Stimulated activated CD8-positive, alpha-beta memory T cell treated with anti-CD3 and anti-CD28 coated beads, Interleukin-4, amount 100 ng/mL, for 24 hours (primary cell): ENCODE measurements at places on chromosomes 13 and 19.

GRCh38 chr19:17406046-17406886, 836 bp upstream of the BST2 start:
- DNase-seq, result no peak

DNA sequence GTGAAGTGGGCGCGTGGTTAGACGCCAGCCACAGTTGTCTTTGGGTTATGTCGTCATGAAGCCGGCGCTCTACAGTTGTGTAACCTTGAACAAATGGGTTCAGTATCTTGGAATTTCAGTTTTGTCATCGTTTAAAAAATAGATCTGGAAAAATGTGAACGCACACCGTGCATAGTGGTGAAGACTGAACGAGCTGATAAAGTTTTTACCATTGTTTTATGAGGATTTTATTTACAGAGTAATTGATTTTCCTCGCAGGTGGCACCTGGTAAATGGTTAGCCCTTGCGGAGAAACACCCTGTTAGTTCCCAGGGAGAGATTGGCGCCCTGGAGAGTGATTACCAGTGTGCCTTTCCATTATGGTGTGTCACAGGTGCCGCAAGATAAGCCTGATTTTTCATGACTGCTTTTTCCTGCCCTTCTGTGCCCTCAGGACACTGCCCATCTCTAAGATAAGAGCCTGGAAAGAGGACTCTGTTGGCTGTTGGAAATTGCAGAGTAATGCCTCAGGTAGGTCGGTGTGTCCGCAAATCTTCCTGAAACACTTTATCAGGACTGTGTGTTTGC, 577 bp downstream of the ZNF181 start:
- DNase-seq, result no peak

- DNase-seq, result no peak
Measured at GRCh38 chr19:31372246-31372781, 23.1 kb upstream of the TSHZ3 start.

GRCh38 chr13:39910041-39910440, 254.6 kb downstream of the COG6 start:
- DNase-seq, result no peak

- peak; percentile 52 for DNase-seq
Measured at GRCh38 chr19:35268536-35269437, at the start of gene USF2. Gene USF2 (plus strand): TSS chr19:35268962. CDS start chr19:35269102, 140 bp downstream.

DNA sequence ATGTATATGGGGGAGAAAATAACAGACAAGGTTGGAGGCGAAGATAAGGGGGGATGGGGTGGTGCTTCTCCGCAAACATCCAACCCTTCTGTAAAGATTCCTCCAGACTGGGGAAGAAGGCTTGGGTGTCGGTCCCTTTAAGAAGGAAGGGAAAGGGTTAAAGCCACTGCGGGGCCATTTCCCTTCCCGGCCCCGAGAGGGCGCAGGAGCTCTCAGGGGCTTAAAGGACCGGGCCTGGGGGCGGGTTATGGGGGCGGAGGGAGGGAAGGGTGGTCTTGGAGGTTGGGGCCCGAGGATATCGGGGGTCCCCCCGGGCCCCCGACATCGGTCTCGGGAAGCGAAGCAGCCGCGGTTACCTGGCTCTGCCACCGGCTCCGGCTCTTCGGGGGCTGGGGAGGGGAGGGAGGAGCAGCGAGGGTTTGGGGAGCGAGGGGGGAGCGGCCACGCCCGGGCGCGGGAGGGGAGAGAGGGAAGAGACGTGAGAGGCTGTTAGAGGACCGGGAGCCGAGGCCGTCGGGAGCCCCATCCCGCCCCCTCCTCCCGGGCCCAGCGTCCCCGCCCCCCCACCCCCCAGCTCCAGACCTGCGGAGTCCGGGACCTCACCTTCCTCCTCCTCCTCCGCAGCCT, 2.8 kb downstream of the TNNT1 start:
- DNase-seq, result no peak

DNA sequence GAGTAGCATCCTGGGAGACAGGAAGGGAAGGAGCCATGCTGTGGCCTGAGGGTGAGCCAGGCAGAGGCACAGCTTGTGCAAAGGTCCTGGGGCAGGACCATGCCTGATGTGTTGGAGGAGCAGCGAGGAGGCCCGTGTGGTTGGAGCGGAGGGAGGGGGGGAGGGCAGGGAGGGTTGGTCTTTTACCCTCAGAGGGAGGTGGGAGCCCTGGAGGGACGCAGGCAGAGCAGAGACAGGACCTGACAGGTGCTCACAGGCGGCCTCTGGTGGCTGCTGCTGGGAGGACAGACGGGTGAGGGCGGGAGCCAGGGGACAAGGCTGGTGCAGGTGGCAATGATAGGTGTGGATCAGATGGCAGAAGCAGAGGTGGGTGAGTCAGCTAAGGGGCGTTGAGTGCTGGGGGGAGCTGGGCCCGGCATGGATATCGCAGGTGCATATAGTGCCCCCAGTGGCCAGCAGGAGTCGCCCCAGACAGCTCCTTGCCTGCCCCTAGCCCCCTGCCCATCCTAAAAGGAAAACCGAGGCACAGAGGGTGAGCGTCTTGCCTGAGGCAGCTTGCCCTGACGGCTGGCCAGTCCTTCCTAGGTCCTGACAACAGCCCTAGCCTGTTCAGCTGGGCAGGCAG, 9.8 kb upstream of the GNA15 start:
- DNase-seq, result peak; percentile 71

DNA sequence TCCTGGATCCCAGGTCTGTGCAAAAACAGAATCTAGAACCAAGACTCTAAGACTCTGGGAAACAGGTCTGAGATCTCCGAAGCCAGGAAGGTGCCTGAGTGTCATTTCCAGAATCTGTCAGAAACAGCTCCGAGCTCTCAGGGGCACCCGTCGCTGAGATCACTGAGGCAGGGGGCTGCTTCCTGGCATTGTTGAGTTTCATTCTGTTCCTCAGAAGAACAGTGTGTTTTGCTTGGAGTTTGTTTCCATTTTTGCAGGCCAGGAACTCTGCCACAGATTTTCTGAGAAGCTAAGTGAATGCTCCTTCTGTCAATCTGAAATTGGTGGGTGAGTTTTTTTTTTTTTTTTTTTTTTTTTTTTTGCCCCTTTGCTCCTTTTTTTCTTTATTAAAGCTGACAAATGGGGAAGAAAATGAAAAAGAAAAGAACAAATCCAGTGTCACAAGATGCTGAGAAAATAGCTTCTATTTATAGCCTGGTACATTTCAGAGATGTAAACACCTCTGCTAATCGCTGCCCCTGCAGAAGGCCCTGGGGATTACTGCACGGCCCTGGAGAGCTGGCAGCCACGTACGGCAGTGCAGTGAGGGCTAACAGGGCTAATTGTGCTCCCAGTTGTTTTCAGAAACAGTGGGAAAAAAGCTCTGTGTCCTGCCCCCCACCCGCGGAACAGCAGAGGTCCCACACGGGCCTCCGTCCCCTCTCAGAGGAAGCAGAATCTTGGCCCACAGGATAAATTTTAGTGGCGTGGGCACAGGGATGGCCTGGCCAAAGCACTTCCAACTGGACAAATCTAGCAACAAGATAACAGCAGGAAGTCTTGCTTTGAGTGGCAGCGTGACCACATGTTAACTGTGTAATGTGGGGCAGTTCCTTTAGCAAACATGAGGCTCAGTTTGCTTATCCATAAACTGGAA, 237.6 kb upstream of the IRS2 start:
- no peak for DNase-seq

DNA sequence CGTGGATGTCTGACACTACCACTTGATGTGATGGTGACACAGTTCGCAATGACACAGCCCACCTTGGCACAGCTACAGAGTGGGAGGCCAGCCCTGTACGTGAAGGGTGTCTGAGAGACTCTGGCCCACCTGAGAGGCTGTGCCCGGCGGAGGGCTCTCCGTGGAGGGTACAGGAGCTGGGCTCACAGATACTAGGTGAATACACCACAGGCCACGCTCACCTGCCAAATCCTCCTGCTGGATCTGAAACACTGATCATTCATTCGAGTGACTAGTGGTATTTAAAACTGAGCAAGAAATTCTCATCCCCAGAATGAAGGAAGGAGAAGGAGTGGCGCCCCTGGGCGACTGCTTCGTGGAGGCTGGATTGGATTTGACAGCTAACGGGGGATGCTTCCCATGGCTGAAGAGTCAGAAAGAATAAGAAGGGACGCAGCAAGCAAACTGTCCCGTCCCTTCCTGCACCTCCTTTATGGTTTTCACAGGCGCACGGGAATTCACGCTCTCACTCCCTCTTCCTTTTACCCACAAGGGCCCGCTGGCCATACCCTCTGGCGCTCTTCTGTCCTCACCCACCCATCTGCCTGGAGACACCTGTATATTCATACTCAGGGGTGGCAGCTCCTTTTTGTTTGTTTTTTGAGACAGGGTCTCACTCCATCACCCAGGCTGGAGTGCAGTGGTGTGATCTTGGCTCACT, 25.0 kb downstream of the CEBPG start:
- DNase-seq, result no peak

GRCh38 chr13:105902396-105902795, 633.1 kb downstream of the EFNB2 start:
- DNase-seq, result no peak

GRCh38 chr19:48639483-48640375, 2.5 kb upstream of the DBP start:
- no peak for DNase-seq

GRCh38 chr13:25766576-25766975, 285.2 kb downstream of the SHISA2 start:
- DNase-seq, result no peak

DNA sequence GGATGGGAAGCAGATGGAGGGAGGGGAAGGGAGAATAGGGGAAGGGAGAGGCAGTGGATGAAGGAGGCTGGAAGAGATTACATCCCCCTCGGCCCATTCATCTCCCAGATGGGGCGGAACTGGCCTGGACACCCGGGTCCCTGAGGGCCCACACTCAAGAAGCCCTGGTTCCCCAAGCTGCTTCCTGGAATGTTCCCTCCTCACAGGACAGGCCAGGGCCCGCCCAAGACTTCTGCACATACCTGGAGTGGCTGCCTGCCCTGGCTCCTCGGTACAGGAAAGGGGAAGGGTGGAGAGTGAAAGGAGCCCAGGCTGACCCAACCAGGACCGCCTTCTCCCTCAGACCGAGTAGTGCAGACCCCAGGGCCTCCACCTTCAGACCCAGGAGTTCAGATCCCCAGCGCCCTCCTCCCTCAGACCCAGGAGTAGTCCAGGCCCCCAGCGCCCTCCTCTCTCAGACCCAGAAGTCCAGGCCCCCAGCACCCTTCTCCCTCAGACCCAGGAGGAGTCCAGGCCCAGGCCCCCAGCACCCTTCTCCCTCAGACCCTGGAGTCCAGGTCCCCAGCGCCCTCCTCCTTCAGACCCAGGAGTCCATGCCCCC, 489 bp downstream of the NTF4 start:
- DNase-seq, result no peak

DNA sequence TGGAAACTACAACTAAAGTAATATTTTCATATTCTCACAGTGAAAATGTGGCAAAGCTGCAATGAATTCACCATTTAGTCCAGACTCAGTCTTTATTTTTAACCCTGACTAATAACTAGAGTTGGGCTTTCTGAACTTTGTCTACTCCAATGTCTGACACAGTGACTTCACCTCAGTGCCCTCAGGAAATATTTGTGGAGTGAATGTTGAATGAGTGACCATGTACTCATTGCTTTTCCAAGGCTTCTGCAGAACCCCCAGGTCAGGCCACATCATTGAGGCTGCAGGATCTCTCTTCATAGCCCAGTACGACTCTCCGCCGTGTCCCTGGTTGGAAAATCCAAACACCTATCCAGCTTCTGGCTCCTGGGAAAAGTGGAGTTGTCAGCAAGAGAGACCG, 1.8 kb downstream of the ZNF175 start:
- DNase-seq, result no peak

DNA sequence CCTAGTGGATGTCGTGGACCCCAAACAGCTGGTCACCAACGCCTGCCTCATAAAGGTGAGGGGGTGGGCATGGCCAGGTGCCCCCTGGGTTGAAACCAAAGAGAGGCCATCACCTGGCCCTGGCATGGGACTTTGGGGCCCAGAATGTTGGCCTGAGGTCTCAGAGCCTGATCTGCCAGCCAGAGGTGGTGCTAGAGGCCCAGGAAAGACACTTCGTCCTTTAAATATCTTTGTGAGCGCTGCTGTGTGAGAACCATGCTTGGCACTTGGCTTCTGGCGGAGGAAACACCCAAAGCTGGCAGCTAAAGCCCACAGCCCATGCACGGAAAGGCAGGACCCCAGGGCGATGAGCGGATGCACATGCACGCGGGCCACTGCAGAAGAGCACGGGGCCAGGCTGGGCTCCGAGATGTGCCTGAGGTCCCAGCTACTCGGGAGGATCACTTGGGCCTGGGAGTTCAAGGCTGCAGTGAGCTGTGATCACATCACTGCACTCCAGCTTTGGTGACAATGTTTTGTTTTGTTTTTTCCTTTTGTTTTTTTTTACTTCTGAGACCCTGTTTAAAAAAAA, 4.3 kb upstream of the ADM5 start:
- no peak for DNase-seq

GRCh38 chr19:51150627-51151026, 8.5 kb downstream of the SIGLEC7 start:
- no peak for DNase-seq

DNA sequence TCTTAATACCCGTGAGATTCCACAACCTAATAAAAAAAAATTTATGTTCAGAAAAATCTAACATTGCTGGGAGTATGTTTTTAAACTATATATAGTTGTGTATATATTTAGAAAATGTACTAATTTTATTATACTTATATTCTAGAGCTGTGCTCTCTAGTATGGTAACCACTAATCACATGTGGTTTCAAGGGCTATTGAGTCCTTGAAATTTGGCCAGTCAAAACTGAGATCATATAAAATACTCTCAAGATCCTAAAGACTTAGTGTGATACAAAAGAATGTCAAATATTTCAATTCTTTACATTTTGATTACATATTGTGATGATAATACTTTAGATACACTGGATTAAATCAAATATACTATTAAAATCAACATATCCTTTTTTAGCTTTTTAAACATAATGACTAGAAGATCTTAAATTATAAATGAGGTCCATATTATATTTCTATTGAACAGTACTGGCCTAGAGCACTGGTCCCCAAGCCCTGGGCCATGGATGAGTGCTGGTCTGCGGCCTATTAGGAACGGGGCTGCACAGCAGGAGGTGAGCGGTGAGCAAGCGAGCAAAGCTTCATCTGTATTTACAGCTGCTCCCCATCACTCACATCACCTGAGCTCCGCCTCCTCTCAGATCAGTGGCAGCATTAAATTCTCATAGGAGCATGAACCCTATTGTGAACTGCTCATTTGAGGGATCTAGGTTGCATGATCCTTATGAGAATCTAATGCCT, 176.5 kb upstream of the NBEA start:
- DNase-seq, result no peak

GRCh38 chr13:21672796-21673538, 2.1 kb downstream of the FGF9 start:
- no peak for DNase-seq

DNA sequence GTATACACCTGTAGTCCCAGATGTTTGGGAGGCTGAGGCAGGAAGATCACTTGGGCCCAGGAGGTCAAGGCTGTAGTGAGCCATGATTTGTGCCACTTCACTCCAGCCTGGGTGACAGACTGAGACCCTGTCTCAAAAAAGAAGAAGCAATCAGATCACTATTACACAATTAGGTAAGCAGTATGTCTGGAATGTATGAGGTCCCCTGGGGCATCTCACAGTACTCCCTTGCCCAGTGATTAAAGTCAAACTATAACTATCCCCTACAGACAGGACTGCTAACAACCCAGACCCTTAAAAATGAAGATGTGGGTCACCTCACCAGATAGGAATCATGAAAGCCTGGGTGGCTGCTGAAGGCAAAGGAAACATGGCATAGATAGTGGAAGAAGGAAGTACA, 9.4 kb upstream of the PAN3 start:
- DNase-seq, result no peak

- no peak for DNase-seq
Measured at GRCh38 chr19:29260477-29261317, 47.7 kb upstream of the UQCRFS1 start.
